Stimulated activated CD4-positive, alpha-beta T cell treated with anti-CD3 and anti-CD28 coated beads, Interleukin-1b, Interleukin-23, amount 100 ng/mL, for 1 hour (primary cell): ENCODE measurements at places on chromosomes 12 and 14.

DNA sequence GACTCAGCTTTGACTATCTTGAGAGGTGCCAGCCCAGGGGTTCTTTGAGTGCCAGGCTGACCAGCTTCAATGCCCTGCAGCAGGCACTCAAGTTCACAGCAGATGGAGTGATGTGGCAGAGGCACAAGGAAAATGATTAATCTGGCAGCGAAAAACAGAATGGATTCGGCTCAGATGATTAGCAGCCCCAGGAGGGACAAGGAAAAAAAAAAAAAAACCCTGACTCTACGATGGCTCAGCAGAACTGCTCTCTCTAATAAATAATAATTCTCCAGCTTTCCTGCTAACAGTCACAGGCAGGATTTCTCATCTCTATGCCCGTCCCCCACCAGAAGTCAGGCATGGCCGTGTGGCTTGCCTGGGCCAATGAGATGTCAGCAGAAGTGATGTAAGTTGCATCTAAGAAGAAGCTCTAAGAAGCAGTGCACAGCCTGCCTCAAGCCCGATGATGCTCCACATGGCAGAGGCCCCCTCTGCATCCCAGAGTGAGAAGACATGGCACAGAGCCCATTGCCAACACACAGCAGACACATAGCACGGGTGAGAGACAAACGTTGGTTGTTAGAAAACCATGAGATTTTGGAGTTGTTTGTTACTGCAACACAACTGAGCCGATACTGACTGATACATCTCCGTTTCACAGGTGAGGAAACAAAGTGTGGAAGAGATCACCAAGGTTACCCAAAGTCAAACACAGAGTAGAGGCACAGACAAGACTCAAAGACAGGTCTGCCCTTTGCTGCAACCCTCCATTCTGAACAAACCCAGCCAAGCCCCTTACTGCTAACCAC, 111.0 kb downstream of the SCARB1 start:
- DNase-seq, result no peak

DNA sequence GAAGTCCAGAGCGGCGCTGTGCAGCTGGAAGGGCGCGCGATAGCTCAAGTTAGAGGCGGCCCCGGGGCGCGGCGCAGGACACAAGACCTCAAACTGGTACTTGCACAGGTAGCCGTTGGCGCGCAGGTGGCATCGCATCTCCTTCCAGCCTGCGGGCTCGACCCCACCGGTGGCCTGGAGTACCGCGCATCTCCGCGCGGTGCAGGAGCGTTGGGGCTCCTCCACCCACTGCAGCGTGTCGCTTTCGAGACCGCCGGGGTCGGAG, 553 bp downstream of the CLEC14A start:
- no peak for DNase-seq

GRCh38 chr12:49105504-49106084, 5.1 kb downstream of the LMBR1L start:
- no peak for DNase-seq

GRCh38 chr12:38373784-38374183, 57.2 kb downstream of the ALG10B start:
- no peak for DNase-seq

- DNase-seq, result no peak
Measured at GRCh38 chr14:105384041-105384557, 14.2 kb upstream of the TEX22 start.

GRCh38 chr12:92046557-92047392, 98.9 kb downstream of the BTG1 start:
- no peak for DNase-seq

GRCh38 chr12:24044941-24045703, 95.7 kb upstream of the SOX5 start:
- DNase-seq, result no peak

DNA sequence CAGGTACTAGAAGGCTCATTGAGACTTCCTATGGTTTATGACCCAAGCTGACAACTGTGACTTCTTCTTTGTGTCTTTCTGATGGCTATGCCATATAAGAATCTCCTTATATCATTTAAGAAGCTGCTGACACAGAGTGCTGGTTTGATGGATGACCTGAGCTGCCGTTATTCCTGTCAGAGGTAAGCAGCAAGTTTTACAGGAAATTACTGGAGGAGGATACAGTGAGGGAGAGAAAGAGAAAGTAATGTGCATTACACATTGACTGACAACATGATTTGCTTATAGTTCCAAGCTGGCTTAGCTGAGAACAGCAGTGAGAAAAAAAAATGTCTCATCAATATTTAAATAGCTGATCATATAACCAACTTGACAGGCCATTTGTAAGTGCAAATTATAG, 981.4 kb downstream of the FSCB start:
- no peak for DNase-seq

DNA sequence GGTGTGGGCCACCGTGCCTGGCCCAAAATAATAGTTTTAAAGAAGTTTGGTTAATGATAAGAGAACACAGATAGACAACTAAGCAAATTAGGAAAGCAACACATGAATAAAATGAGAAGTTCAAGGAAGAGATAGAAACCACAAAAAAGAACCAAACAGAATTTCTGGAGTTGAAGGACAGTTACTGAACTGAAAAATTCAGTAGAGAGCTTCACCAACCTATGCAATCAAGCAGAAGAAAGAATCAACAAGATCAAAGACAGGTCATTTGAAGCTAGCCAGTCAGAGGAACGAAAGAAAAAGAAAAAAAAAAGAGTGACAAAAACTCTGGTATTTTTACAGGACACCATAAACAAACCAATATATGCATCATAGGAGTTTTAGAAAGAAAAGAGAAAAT, 15.4 kb upstream of the KRT83 start:
- no peak for DNase-seq

- DNase-seq, result no peak
Measured at GRCh38 chr12:109651596-109651995, 62.0 kb upstream of the FAM222A start.

GRCh38 chr12:127388985-127389384, 878.0 kb upstream of the TMEM132C start:
- DNase-seq, result no peak

DNA sequence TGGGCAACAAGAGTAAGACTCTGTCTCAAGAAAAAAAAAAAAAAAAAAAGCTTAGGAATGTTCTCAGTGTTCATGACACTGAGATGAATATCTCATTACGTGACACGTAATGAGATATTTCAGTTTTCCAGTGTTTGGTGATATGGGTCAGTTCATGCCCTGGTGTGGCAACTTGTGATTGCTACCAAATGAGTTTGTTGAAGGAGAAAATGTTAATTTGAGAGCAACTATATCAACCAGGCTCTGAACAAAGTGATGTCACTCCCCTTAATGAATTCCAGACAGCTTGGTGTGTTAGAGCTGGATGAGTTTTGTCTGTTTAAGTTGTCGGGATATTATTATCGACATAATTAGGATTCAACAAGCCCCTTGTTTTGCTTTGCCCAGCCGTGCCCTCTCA, 211.7 kb downstream of the DPF3 start:
- no peak for DNase-seq

- no peak for DNase-seq
Measured at GRCh38 chr12:76020281-76020680, 11.3 kb downstream of the PHLDA1 start.

GRCh38 chr12:67813456-67813904, 164.9 kb downstream of the DYRK2 start:
- no peak for DNase-seq

DNA sequence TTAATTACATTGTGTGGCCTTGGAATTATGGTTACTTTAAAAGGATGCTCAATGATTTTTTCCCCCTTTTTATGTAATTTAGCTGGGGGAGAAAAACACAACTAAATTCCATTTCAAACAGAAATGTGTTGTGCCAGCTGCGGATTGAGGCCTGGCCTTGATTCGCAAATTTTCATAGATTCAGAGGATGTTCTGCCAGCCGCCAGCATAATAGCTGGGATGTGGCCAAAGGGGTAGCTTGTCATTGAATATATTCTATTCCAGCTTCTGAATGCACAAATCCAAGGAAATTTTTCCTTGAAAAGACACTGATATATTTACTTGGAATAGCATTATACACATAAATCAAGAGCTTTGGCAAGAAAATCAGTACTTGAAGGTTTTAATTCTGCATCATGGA, 43.7 kb downstream of the TRHDE start:
- DNase-seq, result no peak

DNA sequence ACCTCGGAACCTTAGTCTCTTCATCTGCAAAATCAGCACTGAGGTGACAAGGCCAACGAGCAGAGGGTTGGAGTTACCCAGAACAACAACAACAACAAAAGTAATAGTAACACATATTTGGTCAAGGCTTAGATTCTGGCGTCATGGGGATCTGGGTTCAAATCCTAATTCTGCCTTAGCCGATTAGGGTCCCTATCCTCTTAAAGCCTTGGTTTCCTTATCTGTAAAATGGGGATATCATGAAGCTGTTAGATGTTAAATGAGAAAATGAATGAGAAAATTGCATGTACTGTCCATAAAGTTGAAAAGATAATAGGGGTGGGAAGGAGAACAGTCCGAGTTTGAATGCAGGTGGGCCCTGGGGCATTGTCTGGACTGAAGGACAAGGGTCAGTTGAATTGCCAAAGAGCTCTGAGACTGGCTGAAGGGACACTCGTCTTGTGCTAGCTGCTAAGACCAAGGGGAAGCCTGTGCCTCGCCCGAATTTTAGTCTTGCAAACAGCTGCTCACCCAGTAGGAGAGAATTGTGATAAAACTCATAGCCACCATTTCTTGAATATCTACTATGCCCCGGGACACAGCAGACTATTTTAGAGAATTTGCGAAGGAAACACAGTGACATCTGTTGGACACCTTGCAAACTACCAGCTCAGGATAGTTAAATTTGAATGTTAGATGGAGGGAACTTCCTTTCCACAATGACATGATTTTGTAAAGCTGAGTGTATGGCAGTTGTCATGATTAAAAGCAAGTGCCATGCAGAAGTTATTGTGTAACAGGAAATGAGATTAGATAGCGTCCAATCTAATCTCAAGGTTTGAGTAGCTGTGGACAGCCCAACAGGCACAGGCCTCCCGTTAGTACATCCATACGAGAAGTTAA, 6.8 kb upstream of the HNF1A start:
- DNase-seq, result no peak

- no peak for DNase-seq
Measured at GRCh38 chr12:26744697-26745440, 88.1 kb downstream of the ITPR2 start.

- no peak for DNase-seq
Measured at GRCh38 chr14:38536376-38537038, 280.6 kb upstream of the CLEC14A start.

GRCh38 chr12:122368361-122369073, 54.0 kb downstream of the CLIP1 start:
- DNase-seq, result no peak

DNA sequence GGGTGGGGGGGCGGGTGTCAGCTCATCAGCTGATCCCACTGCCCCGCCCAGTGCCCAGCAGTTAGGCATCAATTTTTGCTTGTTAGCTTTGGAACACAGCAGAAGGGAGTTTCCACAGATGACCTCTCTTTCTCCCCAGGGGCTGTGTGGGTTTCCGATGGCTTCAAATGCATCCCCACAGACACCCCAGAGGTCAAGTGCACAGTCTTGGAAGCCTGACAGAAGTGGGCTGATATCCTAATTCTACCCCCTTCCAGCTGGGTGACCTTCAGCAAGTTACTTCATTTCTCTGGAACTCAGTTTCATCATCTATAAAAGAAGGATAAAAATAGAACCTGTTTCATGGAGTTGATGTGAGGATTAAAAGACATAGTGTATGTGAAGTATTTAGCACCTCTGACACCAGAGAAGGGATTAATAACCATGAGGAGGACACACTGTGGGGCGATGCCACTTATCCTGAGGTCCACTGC, 22.0 kb downstream of the TTC9 start:
- DNase-seq, result no peak

DNA sequence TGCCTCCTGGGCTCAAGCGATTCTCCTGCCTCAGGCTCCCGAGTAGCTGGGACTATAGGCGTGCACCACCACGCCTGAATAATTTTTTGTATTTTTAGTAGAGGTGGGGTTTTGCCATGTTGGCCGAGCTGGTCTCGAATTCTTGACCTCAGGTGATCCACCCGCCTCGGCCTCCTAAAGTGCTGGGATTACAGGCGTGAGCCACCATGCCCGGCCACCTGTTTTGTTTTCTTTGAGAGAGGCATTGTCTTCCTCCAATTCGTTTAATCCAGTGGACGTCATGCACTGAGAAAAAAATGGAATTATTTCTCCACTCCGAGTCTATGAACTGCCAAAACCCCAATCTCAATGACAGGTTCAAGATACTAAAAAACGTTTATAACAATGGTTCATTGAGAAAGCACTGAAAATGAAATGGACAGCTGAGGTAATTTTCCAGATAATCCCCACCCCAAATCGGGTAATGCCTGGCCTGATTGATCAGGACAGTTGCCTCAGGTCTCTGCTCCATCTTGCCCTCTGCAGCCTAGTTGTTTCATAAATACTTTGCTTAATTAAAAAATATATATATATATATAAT, 132.7 kb upstream of the PARP11 start:
- DNase-seq, result no peak

DNA sequence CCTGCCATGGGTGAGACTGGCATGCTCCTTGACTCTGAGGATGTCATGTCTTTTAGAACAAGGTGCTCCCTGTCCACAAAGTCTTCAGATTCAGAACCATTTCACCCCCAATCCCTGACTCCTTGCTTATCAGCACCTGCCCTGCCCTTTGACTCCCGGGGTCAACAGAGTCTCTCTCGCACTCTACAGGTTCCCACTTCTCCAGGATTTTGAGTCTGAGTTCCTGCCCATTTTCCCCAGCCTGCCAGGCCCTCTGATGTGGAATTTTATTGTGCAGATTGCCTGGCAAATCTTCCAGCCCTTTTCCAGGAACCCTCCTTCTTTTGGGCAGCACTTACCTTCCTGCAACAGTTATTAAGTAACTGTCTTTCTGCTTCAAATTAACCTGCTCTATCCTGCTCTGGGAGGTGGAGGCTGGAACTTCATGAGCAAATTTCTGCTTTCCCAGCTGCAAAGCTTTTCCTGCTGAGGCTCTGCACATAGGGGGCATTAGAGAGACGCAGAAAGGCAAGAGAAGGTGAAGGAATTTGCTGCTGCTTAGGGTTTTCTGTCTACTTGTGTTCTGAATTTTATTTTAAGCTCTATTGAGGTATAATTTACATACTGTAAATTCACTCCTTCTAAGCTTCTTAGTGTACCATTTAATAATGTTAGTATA, 259.1 kb downstream of the PCNX1 start:
- DNase-seq, result no peak

DNA sequence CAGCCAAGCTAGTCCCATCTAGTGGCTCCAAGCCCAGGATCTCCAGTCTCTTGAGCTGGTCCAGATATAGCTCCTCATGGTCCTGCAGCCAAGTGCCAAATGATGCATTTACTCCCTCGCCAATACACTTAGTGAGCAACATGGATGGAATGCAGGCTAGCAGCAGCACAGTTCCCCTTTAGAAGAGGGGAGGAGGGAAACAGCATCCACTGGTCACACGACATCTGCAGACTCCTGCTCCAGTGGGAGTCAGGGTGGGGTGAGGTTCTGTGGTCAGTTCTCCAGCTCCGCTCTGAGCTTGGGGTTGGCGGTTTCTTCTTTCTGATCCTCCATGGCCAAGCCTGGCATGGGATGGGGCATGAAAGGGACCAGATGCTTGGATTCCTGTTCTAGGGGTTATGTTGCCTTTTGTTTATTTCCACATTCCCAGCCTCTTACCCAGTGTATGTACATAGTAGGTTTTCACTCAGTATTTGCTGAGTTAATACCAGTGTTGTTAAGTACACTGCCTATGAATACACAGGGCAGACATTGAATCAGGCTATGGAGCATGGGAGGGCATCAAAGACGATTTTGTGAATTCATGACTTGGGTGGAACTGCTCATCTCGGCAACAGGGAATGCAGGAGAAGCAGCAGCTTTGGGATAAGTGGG, 57.3 kb downstream of the GALNT16 start:
- no peak for DNase-seq
